ENCODE measurements at places on chromosomes 13 and 19. TPM values are rescaled to one million over a fixed set of nuclear protein-coding genes. Genes with fewer than 3 reads are reported as not detected.

DCT gene
- not detected for total RNA-seq

PABPC3 gene
- total RNA-seq: 0.17 TPM

LGALS7B gene
- total RNA-seq: 2.4 TPM

KLK4 gene
- total RNA-seq: not detected

KLK13 gene
- total RNA-seq: 0.83 TPM

SCEL gene
- 1.7 TPM for total RNA-seq

MISP3 gene
- total RNA-seq: 1.2 TPM

LHB gene
- 1.7 TPM for total RNA-seq

PTH2 gene
- not detected for total RNA-seq

JUNB gene
- total RNA-seq: 173 TPM

PLIN5 gene
- total RNA-seq: not detected

IGFL1 gene
- 0.67 TPM for total RNA-seq

SLC10A2 gene
- total RNA-seq: not detected

PPM1N gene
- 1.3 TPM for total RNA-seq

CD37 gene
- not detected for total RNA-seq

IGFL2 gene
- 1.9 TPM for total RNA-seq

GPC5 gene
- 1.2 TPM for total RNA-seq

TNFSF9 gene
- 15.2 TPM for total RNA-seq

SIGLEC12 gene
- not detected for total RNA-seq

ZNF429 gene
- total RNA-seq: 13.8 TPM

ARHGEF18 gene
- total RNA-seq: 36.0 TPM

SBK2 gene
- total RNA-seq: not detected

MYO1F gene
- total RNA-seq: 0.11 TPM

CFAP97D2 gene
- total RNA-seq: not detected

VN1R2 gene
- total RNA-seq: not detected

ZNF440 gene
- total RNA-seq: 8.3 TPM

SMIM24 gene
- total RNA-seq: not detected

FCER2 gene
- total RNA-seq: not detected

NLRP4 gene
- total RNA-seq: not detected
